ENCODE measurements at places on chromosomes 6 and 20.

DNA sequence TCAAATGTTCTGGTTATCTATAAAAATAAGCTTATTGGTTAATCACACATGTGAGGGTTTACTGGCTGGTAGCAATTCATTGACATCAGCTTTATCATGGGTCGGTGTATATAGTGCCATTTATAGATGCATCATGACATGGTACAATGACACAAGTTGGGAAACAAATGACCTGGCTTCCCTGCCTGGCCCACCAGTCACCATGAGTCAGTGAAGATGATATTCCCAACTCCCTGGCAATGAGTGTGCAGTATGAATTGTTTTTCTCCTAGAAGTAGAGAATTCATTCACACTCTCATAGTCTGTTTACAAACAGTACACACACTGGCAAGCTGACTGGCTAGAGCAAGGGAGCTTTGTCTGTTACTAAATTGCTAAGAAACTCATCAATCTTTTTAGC, 37.2 kb upstream of the CALHM6 start:
- no peak for DNase-seq

GRCh38 chr6:72084992-72085569, 198.7 kb downstream of the RIMS1 start:
- DNase-seq = no peak

DNA sequence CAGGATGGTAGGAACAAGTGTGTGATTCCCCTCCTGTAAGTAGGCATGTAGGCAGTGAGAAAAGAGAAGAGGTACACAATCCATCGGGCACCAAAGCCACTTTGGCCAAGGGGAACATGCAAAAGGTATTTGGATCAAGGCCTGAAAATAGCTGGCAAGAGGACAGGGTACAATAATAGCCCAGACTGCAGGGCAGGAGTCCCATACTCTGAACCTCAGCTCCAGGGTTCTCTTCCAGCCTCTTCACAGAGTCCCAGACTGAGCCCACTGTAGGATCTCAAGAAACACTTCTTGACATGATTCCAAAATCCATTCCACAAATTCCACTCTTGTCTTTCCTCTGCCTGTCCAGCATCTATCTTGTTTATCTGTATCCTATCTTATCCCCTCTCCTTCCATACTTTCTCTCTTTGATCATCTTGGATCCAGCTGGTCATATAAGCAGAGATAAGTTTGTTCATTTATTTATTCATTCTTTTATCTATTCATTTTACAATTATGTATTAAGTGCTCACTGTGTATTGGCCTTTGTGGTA, 19.7 kb downstream of the ACSS2 start:
- DNase-seq = no peak

- peak; percentile 14 for DNase-seq
Observed at GRCh38 chr6:150928882-150929281, 63.4 kb downstream of the MTHFD1L start.

DNA sequence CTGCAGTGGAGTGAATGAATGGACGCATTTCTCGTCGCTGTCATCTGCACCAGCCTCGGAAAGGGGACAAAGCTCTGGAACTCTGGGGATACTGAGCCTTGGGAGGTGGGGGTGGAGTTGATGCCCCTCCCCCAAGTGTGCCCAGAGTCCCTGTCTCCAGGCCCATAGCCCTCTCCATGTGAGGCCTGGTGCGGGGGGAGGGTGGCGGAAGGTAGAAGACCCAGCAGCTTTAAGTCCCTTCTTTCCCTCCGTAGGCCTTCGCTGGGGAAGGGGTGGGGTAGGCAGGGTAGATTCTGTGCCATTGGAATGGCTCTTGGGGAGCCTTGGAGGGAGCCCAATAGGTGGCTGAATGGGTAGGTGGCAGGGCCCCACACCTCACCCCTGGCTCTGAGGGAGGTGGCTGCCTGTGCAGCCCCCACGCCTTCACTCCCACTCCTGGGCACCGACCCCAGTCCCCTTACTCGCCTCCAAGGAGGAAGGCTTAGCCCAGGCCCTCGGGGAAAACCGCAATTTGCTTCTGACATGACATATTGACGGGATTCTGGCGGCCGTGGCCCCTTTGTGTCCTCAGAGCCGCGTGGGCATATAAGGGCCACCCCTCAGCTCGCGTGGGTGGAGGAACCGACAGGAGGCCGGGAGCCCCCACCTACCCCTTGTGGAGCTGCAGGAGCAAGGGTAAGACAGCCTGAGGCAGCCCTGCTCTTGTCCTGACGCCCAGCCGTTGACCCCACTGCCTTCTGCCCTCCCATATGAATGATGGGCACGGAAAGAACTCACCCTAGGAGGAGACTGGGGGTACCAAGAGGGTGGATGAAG, at the start of gene BPIFB3:
TSS of gene BPIFB3 (plus strand) at position 613 of the 816 bp plus-strand sequence. CDS start 1,533 bp downstream, outside the sequence.
- DNase-seq = no peak

DNA sequence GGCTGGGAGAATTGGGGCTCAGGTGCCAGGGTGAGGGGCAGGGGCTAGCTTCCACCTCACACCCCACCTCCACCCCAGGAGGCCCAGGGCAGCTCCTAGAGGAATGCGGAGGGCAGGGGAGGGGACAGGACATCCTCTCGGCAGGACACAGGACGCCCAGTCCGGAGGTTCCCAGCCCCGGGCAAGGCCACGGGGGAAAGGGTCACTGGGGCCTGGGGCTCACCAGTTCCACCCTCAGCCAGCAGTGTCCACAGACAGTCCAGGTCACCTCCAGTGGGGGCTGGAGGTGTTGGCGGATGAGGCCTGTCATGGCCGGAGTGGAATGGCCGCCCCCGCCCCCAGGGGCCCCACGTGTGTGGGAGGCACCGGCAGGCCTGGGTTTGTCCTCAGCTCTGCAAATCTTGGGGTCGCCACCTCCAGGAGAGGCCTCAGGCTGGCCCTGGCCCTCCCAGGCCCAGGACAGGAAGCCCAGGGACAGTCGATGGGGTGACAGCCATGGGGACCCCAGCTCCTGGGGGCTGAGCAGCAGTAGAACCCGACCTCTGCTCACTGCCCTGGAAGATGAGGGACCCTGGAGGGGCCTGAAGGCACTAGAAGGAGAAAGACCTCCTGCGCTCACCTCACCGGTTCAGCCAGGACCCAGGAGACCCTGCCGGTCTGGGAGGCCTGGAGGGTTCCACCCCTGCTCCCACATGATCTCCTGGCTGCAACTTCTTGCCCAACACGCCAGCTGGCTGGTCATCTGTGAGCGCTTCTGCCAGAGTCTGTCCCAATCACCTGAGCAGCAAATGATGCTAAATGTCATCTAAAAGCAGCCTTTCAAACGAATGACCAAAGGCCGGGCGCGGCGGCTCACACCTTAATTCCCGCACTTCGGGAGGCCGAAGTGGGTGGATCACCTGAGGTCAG, 13.0 kb upstream of the ABHD16B start:
- DNase-seq = no peak

- no peak for DNase-seq
Observed at GRCh38 chr20:58472273-58473018, 42.8 kb downstream of the APCDD1L start.

GRCh38 chr20:20095114-20095872, 43.0 kb downstream of the CFAP61 start:
- no peak for DNase-seq

DNA sequence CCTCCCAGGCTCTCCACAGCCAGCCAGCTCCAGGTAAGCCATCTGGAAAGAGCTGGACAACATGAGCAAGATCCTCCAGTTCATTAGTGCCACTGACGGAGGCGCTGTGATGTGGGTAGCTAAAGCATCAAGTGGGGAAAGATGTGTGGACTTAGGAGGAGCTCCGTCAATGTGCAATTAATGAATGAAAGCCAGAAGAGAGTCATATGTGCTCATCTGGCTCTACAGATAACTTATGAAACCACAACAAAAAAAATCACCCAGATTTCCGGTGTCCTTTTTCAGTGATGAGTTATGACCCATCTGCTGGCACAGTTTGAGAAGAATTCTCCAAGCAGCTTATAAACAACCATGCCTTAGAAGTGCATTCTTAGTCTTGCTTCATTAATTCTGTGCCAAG, 311.7 kb upstream of the PLCB4 start:
- no peak for DNase-seq

- DNase-seq = no peak
Observed at GRCh38 chr6:124882579-124883393, 79.5 kb upstream of the RNF217 start.

DNA sequence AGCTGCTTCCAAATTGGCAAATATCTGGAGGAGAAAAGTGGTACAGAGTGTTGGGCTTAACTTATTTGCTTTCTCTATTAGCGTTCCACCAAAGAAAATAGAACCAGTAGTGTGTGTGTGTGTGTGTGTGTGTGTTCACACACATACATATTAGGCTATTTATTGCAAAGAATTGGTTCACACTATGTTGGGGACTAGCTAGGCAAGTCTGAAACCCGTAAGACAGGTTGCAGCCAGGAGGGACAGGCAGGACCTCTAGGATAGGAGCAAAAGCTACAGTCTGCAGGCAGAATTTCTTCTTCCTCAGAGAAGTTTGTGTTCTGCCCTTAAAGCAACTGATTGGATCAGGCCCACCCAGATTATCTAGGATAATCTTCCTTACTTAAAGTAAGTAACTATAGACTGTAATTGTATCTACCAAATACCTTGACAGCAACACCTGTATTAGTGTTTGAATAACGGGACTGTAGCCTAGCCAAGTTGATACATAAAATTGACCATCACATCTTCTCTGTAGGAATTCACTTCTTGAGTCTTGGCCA, 12.8 kb downstream of the KCTD20 start:
- DNase-seq = peak; percentile 22

GRCh38 chr20:58553166-58553696, 38.0 kb upstream of the APCDD1L start:
- no peak for DNase-seq

DNA sequence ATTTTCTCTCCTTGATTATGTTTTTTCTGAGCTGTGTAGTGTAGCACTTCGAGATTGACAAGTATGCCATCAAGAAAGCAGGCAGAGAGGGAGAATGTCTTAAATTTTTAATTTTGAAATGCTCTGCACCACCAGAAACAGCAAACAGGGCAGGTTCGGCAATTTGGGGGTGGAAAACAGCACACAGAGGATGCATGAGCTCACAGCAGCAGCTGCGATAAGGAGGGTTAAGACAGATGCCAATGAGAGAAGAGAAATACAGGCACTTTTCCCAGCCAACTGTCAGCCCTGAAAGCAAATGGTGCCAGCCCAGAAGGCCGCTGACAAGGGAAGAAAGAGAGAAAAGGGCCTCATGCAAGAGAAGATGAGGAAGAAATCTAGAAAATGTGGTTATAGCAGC, 15.1 kb upstream of the SNRPB2 start:
- no peak for DNase-seq

GRCh38 chr20:14556206-14556605, 218.8 kb upstream of the FLRT3 start:
- DNase-seq = peak; percentile 11

DNA sequence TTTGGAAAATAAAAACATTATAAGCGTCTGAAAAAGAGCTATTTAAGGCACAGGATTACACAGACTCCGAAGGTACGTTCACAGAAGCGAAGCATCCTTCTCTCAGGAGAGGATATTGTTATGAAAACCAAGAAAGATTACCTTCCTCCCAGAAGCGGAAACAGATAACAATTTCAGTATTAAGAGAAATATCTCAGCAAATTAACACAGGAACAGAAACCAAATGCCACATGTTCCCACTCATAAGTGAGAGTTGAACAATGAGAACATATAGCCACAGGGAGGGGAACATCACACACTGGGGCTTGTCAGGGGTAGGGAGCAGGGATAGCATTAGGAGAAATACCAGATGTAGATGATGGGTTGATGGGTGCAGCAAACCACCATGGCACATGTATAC, 109.7 kb downstream of the CDK19 start:
- no peak for DNase-seq

DNA sequence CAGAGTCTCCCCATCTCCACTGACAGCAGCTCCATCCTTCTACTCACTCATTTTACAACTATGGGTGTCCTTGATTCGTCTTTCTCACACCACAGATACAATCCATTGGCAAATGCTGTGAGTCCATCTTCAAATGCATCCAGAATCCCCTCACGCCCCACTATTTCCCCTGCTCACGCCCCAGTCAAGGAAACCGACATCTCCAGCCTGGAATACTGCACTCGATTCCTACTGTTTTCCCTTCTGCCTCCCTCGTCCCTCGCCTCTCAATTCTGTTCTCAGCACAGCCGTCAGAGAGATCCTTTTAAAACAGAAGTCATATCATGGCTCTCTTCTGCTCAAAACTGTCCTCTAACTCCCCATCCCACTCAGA, 4.7 kb downstream of the HLA-B start:
- DNase-seq = no peak

GRCh38 chr6:21137700-21138335, 455.7 kb upstream of the SOX4 start:
- no peak for DNase-seq

DNA sequence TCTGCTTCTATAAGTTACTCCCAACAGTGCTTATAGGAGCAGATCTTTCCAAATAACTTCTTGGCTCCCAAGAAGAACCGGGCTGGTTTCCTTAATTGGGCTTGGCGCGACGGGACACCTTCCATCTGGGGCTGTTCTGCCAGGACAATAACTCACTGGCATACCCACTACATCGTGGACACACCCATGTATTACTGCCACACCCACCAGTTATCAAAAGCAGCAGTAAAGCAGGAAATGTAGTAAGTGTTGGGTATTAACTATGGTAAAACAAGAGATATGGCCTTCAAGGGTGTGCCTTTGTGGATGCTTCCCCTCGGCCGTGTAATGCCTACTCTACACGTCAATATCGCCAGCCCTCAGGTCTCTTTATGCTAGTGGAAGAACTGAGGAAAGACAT, 24.7 kb downstream of the CNKSR3 start:
- no peak for DNase-seq

GRCh38 chr20:58169450-58169849, 59.0 kb downstream of the ANKRD60 start:
- DNase-seq = peak; percentile 23

- DNase-seq = peak; percentile 23
Observed at GRCh38 chr6:109454496-109455436, 806 bp downstream of the MICAL1 start.

- DNase-seq = no peak
Observed at GRCh38 chr6:82988930-82989351, 76.7 kb downstream of the UBE3D start.

DNA sequence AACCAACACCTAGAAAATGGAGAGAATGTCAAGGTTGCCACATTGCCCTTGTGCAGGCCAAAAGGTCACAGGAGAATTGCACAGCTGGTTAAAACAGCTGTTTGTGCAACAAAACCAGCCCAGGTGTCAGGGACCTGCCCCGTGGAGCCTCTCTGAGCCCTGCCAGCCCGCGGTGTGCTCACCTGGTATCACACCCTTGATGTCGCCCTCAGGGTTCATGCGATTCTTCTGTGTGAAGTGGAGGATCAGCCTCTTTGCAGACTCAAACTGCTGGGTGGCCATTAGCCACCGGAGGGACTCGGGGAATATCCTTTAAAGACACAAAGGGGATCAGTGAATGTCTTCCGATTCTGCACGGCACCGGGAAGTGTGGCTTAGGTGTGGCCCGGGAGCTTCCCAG, 39.2 kb downstream of the PSMG4 start:
- peak; percentile 18 for DNase-seq

DNA sequence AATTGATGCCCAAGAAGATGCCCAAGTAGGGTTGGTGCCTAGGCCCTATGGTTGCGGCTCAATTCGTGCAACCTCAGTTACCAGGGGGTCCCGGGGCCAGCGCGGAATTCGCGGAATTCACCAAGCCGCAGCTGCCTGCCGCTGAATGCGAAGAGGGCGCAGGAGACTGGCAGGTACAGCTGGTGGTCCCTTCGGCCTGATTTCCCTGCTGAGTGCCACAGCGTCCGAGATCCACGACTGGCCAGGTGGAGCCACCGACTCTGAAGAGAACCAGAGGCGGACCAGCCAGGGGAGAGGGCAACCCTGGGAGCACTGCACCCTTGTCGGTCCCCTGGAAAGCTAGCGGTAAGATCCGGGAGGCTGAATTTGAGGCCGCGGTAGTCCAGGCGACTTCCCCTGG, 6.8 kb upstream of the TFAP2D start:
- no peak for DNase-seq

- no peak for DNase-seq
Observed at GRCh38 chr20:43849496-43850186, 65.0 kb upstream of the TOX2 start.
